RKO (cell line): ENCODE measurements at places on chromosomes 2 and 18.

GRCh38 chr2:20533993-20534622 lies 87.2 kb downstream of the RHOB start:
- no peak for DNase-seq

- no peak for DNase-seq
Observed at GRCh38 chr2:69959425-69959824, 2.0 kb downstream of the ASPRV1 start.

DNA sequence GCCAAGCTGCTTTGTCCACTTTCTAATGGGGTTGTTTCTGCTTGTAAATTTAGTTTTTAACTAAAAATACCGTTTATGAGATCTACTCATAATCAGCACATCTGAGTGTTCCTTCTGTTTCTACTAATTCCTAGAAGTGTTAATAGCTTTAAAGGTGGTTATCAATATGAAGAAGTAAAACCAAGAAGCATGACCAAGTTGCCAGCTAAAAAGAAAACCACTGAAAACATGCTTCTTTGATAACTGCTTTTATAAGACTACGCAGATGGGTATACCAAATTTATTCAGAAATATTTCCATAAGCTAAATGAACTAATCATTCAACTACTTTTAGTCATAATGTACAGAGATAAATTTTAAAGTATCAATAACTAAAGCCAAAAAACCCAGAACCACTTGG lies 101.8 kb downstream of the C2orf74 start:
- no peak for DNase-seq

DNA sequence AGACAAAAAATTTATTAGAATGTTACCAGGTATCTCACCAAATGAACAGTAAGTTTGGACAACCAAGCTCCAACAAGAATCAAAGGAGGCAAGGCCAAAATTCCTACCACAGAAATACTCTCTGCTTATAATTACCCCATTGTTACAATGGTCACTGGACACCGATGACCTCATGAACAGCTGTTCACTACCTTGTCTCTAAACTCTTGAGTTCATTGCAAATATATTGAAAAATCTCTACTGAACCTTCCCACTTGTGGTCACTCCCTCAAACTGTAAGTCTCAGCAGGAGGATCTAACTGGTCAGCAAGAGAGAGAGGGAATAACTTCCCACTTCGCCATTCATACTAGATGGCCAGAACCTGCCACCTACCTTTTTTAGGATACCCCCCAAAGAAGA lies 50.0 kb downstream of the ERBB4 start:
- no peak for DNase-seq

DNA sequence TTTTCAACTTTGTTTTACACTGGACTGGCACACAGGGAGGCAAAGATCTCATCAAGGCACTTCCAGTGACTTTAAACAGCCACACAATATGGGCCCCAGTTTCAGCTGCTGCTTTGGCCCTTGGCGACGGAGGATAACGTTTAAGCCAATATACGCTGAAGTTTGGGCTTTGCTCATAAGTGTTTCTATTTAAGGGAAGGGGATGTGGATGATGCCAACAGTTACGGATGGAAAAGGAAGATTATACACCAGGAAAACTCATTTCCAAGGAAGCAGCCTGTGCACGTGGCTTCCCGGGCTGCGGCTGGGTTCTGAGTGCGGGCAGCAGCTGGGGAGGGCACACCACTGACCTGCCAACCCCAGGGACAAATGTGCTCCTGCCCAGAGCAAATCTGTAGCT lies 151.1 kb downstream of the SH3BP4 start:
- no peak for DNase-seq

- DNase-seq, result no peak
Observed at GRCh38 chr2:156601855-156602551, 165.8 kb downstream of the GPD2 start.

- no peak for DNase-seq
Observed at GRCh38 chr2:167183931-167184330, 295.7 kb downstream of the XIRP2 start.

DNA sequence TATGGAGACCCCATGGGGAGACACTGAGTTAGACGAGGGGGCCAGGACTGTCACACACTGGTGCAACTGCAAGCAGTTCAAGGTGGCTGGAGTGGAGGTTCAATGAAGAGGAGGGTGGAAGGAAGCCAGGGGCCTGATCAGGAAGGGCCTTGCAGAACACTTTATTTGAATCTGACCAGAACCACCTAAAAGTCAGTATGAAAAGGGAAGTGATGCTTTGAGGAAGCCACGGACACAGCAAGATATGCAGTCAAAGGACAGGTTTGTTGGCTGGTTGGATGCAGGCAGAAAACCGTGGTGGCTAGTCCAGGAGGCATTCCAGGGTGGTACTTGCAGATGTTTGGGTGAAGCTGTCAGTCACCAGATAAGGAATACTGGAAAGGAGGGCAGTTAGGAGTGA lies 3.5 kb upstream of the FAM124B start:
- no peak for DNase-seq

DNA sequence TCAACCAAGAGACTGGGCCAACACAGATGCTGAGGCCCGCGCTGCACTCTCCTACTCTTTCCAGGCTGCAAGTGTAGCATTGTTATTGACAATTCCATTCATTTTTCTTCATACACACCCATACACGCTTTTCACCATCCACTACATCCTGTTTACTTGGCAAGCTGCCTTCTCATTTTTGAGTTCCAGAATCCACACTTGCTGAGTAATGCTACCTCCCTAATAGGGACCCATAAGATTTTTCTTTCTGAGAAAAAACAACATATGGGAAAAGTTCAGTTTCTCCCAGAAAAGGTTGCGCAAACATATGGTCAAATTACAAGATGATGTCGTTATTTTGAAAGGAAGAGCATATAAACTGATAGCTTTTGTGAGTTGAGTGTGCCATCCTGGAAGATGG lies 3.3 kb upstream of the NETO1 start:
- no peak for DNase-seq

GRCh38 chr18:27184115-27185024 lies 738 bp downstream of the CHST9 start:
- no peak for DNase-seq

DNA sequence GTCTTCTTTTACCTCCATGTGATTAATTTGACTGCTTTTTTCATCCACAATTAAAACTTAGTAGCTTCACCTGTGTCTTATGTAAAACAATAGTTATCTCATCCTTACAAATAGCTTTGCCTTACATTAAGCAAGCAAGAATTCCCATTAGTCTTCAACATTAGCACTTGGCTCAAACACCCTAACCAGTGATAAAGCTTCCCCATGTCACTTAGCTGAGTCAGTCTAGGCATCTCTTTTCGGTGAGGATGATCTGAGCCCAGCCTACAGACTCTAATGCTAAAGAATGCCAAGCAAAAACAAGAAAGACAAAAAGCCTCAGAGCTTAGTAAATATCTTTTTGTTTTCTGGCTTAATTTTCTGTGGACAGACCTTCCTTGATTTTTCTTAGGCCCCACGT lies 26.1 kb downstream of the GAD1 start:
- peak; percentile 10 for DNase-seq

DNA sequence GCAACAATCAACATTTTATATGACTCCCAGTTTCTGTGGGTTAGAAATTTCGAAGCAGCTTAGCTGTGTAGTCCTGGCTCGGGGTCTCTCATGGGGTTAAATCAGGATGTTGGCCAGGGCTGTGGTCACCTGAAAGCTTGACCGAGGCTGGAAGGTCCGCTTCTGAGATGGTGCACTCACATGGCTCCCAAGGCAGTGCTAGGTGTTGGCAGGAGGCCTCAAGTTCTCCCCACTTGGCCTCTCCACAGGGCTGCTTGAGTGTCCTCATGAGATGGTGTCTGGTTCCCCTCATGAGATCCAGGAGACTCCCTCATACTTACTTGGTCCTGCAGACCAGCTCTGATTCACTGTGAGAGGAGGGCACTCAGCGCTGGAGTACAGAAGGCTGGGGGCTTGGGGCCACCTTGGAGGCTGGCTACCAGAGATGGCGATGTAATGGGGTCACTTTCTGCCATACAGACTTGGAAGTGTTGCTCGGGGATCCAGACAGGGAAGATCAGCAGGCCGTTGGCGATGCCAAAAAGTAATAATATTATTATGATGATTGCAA lies 98.8 kb downstream of the INHBB start:
- DNase-seq, result no peak

DNA sequence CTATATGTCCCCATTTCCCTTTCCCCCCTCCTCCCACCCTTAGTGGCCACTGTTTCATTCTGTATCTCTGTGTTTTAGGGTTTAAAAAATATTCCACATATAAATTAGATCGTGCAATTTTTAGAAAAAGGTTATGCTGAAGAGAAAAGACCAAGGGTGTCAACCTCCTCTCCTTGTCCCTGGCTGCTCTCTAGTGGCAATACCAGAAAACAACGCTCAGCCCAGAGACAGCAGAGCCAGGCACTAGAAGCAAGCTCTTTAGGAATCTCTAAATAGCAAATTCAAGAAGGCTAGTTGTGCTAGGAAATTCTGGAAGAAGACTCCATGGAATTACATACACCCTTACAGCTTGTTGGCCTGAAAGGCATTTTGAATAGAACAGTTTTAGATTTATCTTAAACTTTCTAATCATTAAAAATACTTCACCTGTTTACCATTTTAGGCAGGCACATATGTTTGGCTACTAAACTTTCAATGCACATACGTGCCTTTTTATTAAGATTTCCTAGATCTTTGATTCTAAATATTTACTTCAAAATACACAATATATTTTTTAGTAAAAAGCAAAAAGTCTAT lies 35.1 kb upstream of the RASGRP3 start:
- peak; percentile 62 for DNase-seq

- DNase-seq, result no peak
Observed at GRCh38 chr2:73035899-73036711, 35.4 kb downstream of the SFXN5 start.

GRCh38 chr18:10320791-10321190 lies 133.6 kb upstream of the APCDD1 start:
- no peak for DNase-seq

DNA sequence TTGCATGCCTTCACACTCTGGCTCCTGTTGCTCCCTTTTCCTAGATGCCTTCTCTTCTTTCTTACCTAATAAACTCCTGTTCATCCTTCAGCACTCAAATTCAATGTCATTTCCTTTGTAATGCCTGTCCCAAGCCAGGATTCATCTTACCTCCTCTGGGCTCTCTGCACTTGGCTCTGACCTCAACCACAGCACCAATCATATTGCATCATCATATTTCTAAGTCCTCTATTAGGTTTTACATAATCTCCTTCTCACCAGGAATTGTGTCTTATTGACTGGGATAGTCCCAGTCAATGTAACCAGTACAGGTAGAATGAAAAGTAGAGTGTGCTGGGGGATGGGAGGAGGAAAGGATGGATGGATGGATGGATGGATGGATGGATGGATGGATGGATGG lies 187.1 kb downstream of the NRP2 start:
- no peak for DNase-seq

DNA sequence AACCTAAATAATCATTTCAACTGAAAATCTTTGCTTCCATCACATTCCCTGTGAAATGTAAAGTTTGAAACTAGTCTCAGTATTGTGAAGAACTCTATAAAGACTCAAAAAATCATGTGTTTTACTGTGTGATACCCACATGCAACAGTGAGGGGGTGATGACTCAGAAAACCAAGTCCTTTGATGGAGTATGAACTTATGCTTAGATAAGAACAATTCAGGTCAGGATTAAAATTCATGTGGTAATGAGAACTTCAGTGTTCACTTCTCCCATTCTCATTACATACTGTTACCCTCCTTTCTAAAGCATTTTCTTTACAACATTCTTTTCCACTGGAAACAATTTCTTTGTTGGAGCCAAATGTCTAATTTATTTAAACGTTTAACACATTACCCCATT lies 360.2 kb downstream of the FSIP2 start:
- DNase-seq, result peak; percentile 6

DNA sequence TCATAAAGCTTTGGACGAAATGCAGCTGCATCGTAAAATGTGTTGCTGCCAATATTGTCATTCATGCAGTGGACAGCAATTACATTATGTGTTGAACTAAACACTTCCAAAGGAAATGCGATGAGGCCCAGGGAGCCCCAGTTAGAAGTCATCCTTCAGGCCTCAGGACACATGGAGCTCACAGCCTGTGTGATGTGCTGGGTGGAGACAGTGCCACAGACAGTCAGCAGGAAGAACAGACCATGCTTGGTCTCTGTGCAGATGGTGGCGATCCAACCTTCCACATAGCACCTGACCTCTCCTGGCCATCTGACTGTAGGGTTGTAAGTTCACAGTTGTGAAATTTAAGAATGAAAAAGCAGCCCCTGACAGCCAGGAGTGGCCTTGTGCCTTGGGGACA lies 118.3 kb upstream of the ALKAL2 start:
- no peak for DNase-seq

- DNase-seq, result no peak
Observed at GRCh38 chr18:62672600-62672999, 42.7 kb upstream of the PHLPP1 start.

GRCh38 chr2:219124381-219125110 lies 36.1 kb downstream of the NHEJ1 start:
- no peak for DNase-seq

DNA sequence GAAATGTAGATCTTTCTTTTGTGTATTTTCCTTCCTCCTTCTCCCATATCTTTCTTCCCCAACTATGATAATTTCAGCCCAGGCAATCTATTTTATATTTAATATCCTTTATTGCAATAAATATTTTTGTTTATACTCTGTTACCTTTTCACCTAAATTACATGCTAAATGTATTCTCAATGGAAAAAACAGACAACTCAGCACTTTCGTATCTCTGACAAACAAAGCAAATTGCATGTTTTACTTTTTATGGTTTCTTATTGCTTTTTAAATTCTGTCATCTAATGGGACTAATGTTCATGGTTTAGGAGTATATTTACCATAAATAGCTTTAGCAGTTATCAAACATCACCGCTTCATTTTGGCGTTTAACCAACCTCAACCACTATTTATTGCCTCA lies 74.0 kb downstream of the LRP1B start:
- no peak for DNase-seq

- DNase-seq, result no peak
Observed at GRCh38 chr2:30235008-30235655, 3.8 kb downstream of the LBH start.

DNA sequence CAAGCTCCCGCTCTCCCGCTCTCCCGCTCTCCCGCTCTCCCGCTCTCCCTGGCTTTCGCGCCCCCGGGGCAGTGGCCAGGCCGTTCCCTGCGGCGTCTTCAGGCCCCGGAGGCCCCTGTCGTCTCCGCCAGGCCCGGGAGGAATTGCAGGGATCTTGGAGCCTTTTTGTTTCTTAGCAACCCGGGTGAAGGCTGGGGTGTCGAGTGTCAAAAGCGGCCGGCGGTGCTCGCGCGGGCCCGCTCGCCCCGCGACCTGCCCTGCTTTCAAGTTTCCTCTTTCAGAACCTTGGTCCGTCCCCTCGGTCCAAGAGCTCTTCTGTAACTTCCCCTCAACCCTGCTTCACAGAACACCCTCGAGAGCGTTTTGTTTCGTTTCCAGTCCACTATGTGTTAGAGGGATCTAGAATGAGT lies 1.4 kb downstream of the RNF138 start:
- peak; percentile 49 for DNase-seq

DNA sequence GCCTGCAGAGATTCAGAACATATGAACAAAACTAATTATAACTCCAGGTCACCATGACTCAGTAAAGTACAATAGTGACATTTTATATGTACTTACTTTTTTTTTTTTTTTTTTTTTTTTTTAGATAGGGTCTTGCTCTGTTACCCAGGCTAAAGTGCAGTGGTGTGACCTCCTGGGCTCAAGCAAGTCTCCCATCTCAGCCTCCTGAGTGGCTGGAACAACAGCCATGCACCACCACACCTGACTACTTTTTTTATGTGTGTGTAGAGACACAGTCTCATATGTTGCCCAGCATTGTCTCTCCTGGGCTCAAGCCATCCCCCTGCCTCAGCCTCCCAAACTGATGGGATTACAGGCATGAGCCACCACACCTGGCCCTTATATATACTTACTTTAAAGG lies 130.7 kb upstream of the B3GNT2 start:
- no peak for DNase-seq
